ENCODE measurements at places on chromosomes 4 and X.

GRCh38 chr4:102764901-102765300 lies 4.1 kb upstream of the MANBA start:
- no peak for DNase-seq

GRCh38 chr4:169619518-169619957 lies 840 bp upstream of the CLCN3 start:
- DNase-seq: peak; percentile 64

- no peak for DNase-seq
Observed at GRCh38 chr4:57131849-57132742, 21.9 kb upstream of the IGFBP7 start.

- no peak for DNase-seq
Observed at GRCh38 chrX:18220786-18221185, at the start of gene BEND2. Gene BEND2, minus strand, starts transcription at chrX:18220886. Its CDS starts 136 bp downstream, at chrX:18220750.

DNA sequence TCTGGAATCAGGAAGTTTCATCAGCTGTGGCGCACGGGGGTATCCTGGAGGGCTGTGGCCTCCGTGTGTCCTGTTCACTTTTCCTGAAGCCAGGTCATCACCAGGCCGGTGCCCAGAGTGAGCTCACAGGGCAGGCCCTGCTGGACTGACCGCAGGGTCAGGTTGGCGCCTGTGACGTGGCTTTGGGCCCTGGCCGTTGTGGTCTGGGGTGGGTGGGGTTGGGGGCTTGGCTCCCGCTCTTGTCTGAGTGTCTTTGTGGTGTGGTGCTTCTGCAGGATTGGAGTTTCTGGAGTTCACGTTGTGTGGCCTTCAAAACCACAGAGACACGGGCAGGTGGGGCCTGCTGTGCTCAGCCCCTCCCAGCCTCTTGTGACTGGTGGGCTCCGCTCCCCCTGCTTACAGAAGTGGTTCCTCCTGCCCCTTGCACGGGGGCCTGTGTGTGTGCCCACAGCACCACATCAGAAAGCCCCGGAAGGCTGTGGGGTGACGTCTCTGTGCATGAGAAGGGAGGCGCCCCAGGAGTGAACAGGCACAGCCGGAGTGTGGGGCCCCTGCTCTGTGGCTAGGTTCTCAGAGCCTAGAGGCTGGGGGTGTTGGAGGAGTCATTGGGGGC lies 9.5 kb downstream of the RGS12 start:
- peak; percentile 85 for DNase-seq

DNA sequence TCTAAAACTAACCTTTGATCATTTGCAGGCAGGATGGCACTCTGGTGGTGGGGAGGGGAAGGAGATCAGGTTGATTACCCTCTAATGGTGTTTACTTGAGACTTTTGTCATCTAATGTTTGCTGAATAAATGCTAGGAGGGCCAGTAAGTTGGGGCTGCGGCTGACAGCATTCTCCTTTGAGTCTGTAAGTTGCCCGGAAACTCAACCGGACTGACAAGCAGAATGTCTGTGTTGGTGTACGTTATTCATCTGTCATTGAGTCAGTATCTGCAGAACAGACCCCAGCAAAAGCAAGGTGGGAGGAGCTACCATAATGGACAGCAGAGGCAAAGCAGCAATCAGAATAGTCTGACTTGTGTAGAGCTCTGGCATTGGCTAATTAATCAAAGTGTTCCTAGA lies 1210.6 kb upstream of the PABPC4L start:
- no peak for DNase-seq

- no peak for DNase-seq
Observed at GRCh38 chr4:173498771-173499170, 31.3 kb downstream of the HAND2 start.

- no peak for DNase-seq
Observed at GRCh38 chrX:45824471-45824870, 623.8 kb upstream of the DIPK2B start.

GRCh38 chr4:155724731-155725130 lies 34.1 kb upstream of the GUCY1B1 start:
- no peak for DNase-seq

DNA sequence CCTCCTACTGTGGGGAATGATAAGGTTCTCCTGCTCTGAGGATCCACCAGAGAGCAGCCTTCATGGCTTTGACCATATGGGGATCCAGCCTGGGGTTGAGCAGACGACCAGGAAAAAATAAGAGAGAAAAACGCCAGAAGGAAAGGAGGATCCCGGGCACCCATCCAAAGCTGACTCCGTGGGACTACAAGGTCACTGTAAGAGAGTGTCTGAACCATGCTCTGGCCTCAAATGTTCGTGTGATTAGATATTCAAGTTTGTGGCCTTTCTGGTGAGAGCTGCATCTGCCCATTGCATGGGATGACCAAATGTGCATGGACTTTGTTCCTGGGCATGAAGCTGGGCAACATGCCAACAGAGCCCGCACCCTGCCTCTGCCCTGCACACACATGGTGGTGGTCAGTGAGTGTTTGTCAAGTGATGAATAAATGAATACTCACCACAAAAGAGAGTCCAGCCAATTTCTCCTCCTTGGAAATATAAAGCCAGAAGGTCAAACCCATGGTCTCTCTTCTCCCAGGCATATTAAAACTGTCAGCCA lies 346.0 kb upstream of the GATB start:
- DNase-seq: no peak

GRCh38 chr4:112185740-112186670 lies 40.8 kb downstream of the FAM241A start:
- DNase-seq: no peak

DNA sequence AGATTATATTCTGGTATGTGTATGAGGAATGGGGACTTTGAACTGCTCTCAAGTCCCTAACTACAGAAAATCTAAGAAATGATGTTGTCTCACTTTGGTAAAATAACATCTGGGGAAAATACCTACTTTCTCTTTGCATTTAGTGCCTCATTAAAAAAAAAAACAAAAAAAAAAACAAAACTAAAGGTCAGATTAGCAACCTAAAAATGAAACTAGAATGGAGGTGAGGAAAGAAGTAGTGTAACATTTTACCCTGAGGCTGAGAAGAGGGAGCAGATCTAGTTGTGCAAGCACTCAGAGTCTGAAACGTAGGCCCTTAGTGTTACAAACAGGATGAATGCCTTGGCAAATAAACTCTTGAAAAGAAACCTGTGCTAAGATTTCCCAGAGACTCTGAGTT lies 56.0 kb downstream of the VGLL1 start:
- DNase-seq: peak; percentile 49

DNA sequence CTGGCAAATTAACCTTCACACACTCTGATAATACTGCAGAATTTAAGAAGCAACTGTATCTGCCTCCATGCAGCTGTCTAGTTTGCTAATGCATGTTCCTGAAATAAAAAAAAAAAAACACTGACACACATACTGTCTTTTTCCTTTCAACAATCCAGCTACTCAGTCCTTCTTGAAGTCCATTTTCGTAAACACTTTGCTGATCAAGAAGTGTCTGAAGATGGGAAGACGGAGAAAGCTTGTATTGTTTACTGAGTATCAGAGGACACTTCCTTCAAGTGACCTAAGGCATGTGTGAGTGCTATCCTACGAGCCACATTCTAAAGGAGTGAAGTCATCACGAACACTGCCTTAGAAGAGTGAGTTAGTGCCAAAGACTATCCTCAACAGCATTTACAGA lies 82.6 kb downstream of the LUZP4 start:
- no peak for DNase-seq

GRCh38 chr4:4853371-4853823 lies 6.1 kb upstream of the MSX1 start:
- DNase-seq: no peak

GRCh38 chr4:112853662-112854256 lies 195.7 kb upstream of the ANK2 start:
- no peak for DNase-seq

DNA sequence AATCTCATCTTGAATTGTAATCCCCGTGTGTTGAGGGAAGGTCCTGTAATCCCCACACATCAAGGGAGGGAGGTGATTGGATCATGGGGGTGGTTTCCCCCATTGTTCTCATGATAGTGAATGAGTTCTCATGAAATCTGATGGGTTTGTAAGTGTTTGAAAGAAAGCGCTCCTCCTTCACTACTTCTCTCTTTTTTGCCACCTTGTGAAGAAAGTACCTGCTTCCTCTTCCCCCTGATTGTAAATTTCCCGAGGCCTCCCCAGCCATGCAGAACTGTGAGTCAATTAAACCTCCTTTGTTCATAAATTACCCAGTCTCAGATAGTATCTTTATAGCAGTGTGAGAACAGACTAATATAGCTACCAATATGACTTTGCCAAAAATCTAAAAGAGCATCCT lies 41.1 kb downstream of the GBA3 start:
- DNase-seq: no peak

DNA sequence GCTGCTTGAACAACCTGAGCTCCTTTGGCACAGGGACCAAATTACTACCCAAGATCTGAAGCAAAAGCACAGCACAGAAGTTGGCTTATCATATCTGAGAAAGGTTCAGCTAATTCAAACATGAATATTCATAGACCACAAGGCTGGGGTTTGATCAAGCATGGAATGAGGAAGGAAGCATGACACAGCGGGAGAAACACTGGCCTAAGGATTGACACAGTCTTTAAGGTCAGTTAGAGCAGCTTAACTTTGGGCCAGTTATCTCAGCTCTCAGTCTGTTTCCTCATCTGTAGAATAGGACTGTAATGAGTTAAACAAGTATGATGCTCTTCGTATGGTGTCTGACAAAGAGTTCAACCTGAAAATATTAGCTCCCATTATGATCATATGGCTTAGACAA lies 88.5 kb upstream of the CBR4 start:
- no peak for DNase-seq

GRCh38 chrX:39840133-39840532 lies 257.6 kb downstream of the BCOR start:
- no peak for DNase-seq

DNA sequence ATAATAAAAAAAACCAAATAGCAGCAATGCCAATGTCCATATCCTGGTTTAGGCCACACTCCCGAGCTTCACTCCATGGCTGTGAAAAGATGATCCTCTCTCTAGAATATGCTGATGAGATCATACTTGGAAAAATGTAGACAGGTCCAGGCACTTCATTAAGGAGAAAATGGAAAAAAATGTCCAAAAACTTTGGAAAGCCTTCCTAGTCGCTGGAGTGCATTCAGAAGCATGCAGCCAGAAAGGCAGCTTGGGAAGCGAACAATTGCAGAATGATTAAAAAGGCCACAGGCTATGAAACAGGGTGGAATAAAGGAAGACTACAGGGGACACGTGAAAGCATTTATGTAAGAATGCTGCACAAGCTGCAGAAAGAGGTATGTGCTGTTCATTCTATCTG lies 165.6 kb upstream of the HCCS start:
- no peak for DNase-seq

DNA sequence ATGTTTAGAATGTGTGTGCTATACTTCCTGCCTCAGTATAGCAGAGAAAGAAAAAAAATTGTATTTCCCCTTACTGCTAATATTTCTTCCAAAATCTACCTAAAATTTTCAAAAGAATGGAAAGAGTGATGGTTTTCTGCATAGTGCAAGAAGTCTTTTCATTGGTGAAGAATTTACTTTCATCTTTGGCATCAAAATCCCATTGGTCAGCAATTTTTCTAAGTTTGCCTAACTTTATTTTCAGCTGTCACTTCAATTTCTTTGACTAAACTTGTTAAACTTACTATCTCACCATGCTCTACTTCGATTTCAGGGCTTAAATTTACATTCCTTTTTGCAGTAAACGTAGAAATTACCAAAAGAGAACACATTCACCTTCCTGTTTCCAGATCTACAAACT lies 44.5 kb upstream of the MAGEB2 start:
- DNase-seq: no peak

DNA sequence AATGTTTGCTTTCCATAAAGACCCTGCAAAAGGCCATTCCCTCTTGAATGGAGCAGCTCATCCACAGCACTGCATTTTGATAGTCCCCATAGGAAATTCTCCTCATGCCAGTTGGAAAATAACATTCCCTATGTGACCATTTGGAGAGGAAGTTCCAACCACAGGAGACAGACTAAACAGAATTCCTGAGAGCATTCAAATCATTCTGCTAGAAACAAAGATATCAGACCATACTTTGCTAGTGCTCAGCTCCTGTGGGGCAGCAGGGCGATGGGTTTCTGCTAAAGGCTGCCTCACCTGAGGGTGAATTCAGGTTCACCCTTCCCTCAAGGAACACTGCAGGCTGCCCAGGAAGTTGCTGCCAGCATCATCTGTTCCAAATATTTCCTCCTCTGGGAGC lies 58.8 kb downstream of the LNX1 start:
- DNase-seq: no peak

DNA sequence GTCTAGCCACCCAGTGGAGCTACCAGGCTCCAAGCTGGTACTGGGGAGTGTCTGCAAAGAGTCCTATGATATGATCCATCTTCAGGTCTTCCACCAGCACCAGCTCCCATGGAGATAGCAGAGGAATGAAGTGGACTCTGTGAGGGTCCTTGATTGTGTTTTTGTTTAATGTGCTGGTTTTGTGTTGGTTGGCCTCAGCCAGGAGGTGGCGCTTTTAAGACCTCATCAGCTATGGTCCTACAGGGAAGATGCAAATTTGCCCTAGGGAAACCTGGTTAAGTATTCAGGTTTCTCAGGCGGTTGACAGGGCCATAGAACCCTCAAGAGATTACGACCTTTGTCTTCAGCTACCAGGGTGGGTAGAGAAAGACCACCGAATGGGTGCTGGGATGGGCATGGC lies 1141.1 kb downstream of the STIM2 start:
- no peak for DNase-seq

DNA sequence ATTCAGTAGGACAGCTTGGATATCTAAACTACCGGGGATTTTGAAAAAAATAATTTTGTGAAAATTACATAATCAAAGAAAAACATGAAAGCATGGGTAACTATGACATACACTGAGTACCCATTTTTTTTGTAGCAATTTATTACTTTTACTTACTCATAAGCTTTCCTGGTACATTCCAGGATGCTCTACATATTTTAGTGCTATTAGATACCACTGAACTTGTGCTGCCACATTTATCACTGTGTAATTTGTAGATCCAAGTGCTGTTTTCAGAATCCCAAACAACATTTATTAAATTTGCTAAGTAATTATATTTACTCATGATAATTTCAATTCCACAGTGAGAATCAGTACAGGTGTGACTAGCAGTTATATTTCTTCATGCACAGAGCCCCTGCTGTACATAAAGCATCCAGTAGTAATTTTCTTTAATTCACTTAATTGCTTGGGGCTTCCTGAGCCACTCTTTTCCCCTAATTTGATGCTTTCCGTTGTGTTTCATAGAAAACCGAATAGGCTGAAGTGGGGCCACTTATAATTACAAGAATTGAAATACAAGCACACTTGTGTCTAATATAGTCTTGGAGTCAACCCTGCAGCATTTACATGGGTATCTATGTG lies 2254.4 kb downstream of the ARAP2 start:
- DNase-seq: no peak

GRCh38 chrX:119391279-119391678 lies 7.9 kb upstream of the SLC25A43 start:
- DNase-seq: no peak

- DNase-seq: no peak
Observed at GRCh38 chrX:17812763-17813162, 48.3 kb downstream of the RAI2 start.

GRCh38 chrX:2629316-2630007 lies 61.6 kb upstream of the CD99 start:
- DNase-seq: peak; percentile 37

GRCh38 chr4:124727331-124727890 lies 14.9 kb upstream of the ANKRD50 start:
- no peak for DNase-seq

Measured in immature natural killer cell (primary cell).